ENCODE measurements at places on chromosomes 4 and X.

DNA sequence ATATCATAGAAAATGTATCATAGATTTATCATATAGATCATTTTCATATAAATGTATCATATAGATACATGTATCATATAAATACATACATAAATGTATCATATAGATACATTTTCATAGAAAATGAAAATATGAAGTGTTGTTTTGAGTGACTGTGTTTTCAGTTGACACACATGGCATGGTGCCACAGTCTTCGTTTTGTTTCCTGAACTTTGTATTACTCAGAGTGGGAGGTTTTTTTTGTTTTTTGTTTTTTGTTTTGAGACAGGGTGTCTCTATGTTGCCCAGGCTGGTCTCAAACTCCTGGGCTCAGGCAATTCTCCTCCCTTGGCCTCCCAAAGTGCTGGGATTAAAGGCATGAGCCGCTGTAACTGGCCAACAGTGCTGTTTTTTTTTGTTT is 3.9 kb downstream of the RBM10 start:
- DNase-seq, result no peak

- DNase-seq, result no peak
These were observed 61.2 kb downstream of the FAM53A start for GRCh38 chr4:1622956-1623355.

- DNase-seq, result no peak
These were observed 7.1 kb upstream of the RGS12 start for GRCh38 chr4:3285558-3286334.

DNA sequence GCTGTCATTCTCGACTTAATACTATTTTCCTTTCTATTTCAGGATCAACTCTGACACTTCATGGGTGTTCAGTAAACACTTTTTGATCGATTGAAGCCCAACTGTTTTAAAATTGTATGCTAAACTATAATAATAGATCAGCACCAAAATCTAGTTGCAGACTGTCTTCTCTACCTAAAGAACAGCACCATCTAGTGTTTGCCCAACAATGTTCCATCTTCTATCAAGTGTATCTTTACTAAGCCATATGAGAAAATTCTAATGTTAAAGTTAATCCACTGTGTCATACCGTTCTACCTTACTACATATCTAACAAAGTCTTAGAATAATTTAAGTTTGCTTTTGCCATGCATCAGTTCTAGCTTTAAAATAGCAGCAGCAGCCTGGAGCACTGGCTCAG is 113.0 kb upstream of the PRDX4 start:
- no peak for DNase-seq

DNA sequence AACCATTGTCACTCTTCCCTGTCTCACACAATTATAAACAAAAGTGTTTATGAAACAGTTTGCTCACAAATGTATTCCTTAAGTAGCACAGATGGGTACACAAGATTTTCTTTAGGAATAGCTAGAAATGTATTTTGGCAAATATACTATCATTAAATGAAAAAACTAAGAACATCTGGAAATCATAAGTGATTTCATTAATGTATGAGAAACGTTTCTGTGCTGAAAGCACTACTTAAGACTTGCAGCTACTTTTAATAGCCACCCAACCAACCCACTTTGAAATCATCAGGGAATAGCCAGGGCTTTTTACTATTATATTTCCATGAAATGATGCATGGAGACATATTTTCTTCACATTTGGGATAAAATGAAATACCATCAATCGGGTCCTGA is 62.3 kb upstream of the NAP1L5 start:
- no peak for DNase-seq

- DNase-seq, result no peak
These were observed 4.0 kb upstream of the CDKL2 start for GRCh38 chr4:75634281-75634680.

DNA sequence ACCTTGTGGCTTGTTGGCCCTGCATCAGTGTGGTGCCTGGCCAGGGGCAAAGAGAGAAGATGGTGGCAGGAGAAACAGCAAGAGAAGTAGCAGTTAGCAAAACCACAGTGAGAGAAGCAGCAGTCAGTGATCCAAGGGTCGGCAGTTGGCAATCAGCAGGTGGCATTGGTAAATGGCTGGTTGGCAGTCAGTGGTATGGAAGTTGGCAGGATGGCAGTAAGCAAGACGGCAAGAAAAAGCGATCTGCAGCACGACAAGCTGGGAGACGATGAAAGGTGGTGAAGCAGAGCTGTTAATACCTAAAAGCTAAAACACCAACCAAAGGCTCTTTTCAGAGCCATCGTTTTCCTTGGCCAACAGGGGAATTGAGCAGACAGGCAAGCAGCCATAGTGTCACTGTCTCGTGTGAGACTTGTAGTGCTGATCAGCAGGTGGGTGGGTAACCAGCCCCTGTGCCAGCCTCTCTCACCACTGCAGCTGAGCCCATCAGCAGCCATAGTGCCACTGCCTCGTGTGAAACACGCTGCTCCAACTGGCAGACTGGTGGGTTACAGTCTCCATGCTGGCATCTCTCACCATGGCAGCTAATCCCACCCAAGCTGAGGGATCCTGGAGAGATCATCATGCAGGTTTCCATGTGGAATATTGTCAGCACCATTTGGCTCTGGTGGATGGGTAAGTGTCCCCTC is 2078.4 kb downstream of the PCDH7 start:
- DNase-seq, result no peak

DNA sequence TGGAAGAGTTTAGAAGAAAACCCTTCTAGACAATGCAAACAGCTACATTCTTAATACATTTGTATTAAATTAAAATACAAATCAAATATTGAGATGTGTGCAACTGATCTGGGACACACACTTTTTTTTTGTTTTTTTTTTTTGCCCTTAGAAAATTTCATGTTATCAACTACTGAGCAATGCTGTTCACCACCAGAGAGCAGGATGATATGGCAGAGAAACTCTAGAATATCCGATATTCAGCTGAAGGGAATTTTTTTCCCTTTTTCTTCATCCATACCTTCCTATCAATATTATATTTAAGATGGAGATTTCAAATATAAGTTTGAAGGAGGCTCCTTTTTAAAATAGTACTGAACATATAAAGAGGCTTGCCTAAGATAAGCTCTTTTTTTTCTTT is 1.0 kb downstream of the NDST3 start:
- DNase-seq, result no peak

DNA sequence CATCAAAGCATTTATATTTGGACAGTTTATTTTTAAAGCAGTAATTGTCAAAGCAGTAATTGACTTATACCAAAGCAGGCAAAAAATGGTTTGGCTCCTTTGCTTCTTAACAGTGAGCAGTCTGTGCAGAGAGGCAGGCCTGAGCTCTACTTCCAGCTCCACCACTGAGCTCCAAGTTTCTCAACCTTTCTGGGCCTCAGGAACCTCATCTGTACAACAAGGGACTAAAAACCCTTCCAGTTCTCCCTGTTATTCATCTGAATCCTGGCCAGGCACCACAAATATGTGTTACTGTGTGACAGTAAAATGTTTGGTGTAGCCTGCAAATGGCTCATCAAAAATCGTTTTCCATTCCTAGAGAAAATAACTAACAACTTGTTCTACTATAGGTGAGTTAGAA is 88.7 kb upstream of the TTC29 start:
- DNase-seq, result no peak

DNA sequence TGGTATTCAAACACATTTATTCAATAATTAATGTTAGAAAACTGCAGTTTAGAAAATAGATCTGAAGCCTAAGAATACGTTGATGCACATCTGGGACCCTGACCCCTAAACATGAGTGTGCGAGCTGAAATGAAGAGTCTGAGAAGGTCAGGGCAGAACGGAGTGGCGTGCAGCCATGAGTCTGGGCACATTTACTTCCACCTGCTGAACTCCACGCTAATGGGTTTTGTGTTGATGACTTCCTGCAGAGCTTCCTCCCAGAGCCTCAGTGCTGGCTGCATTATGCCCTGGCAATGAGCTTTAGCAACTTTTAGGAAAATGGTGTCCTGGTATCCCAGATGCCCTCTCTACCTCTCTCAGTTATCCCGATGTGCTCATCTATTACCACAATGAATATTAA is 53.1 kb downstream of the FAM114A1 start:
- DNase-seq, result no peak

DNA sequence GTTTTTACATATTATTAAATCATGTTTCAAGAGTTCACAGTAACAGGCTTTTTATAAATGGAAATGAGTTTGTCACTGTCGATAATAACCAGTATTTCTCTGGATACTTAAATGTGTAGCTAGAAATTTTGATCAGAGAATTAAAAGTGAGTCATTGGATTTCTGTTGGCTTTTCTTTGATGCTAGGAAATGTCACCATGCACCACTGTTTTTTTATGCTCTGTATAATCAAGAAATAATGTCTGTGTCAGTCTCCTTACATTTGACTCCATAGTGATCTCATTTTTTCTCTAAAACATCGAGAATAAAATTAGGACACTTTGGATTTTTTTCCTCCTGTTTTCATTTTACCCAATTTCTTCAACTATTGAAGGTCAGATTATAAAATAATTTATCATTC is 234.2 kb downstream of the RAPGEF2 start:
- DNase-seq, result no peak

GRCh38 chrX:153361781-153362397 is 27.9 kb downstream of the ZNF275 start:
- no peak for DNase-seq

GRCh38 chrX:2159393-2159792 is 341.4 kb downstream of the DHRSX start:
- no peak for DNase-seq

GRCh38 chr4:61605984-61606383 is 405.9 kb downstream of the ADGRL3 start:
- no peak for DNase-seq

GRCh38 chr4:185932491-185932890 is 120.5 kb upstream of the SORBS2 start:
- DNase-seq, result no peak

DNA sequence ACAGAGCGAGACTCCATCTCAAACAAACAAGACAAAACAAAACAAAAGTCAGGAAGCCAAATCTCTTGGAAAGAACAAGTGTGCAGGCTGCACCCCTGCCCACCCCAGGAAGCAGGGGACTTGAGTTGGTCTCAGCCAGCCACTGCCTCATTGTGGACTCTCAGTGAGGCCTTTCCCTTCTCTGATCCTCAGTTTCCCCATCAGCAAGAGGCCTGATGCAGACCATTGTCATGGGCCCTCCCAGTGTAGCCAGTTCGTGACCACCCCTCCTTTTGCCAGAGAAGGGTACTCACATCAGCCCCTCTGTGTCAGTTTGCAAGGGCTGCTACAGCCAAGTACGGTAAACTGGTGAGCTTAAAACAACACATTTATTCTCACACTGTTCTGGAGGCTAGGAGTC is 48.9 kb upstream of the MAMLD1 start:
- no peak for DNase-seq

GRCh38 chr4:93480452-93480851 is 348.1 kb upstream of the ATOH1 start:
- no peak for DNase-seq

DNA sequence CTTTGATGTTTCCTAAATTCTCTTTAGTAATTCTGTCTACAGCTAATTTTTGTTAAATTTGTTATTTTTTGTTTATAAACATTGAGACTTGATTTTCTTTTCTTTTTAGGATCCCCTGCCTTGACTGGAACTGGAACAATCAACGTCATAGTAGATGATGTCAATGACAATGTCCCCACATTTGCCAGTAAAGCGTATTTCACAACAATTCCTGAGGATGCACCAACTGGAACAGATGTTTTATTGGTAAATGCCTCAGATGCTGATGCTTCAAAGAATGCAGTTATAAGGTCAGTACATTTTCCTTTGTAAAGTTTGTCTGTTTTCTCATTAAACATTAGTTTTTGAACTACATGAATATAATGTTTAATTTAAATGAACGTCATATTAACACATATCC is 119.4 kb downstream of the FAT4 start:
- DNase-seq, result no peak

GRCh38 chrX:104522386-104522785 is 43.6 kb upstream of the IL1RAPL2 start:
- no peak for DNase-seq

- DNase-seq, result no peak
These were observed 100.0 kb upstream of the EOLA2 start for GRCh38 chrX:150038315-150038714.

DNA sequence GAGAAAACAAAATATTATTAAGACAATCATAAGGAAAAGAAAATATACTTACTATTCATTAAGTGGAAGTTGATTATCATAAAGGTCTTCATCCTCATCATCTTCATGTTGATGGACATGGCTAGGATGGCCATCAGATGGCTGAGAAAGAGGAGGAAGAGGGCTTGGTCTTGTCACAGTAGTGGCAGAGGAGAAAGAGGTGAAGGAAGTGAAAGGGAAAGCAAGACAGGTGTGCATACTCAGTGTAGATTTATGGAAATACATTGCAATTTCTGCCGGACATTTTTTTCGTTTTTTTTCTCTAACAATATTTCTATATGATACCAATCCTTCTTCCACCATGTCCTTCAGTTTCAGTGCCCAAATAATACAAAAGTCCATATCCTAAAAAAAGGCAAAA is 1409.8 kb downstream of the PCDH7 start:
- no peak for DNase-seq

- DNase-seq, result no peak
These were observed 121.6 kb upstream of the FAT1 start for GRCh38 chr4:186845137-186845842.

DNA sequence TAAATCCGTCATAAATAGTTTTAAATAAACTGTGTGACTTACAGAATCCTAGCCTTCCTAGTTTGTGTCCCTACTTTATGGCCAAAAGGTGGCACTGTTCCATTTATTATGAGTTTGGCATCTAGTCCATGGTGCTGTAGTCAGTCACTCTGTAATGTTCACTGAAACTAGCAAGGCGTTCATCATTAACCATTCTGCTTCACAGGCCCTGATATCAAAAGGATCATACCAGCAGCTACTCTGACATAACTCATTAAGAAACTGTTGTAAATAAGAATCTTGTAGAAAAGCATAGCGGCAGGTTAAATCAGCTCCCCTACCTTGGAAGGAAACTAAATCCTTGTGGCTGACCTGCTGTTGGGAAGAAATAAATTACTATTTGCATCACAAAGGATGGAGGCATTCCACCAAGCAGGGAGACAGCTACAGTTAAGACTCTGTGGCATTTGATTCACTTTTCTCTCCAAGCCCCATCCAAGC is 919.6 kb upstream of the DIAPH2 start:
- no peak for DNase-seq

GRCh38 chrX:1809581-1809980 is 194.7 kb downstream of the ASMT start:
- no peak for DNase-seq

GRCh38 chr4:16123356-16124084 is 39.7 kb upstream of the PROM1 start:
- DNase-seq, result no peak

DNA sequence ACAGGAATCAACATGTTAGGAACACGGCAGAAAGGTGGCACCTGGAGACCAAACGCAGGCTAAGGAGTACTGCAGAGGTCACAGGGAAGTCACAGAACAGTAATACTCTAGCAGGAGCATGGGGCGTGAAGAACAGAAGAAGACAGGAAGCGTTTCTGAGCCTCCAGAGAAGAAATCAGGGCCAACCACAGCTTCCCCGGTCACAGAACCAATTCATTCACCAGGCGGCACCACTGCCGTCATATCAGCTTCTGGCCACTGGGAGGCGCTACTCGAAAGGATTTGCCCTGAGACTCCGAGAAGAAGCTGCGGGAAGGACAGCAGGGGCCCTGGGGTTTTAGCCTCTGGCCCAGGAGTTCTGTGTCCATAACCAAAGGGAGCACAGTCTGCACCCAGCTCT is 78.0 kb upstream of the DRD5 start:
- DNase-seq, result peak; percentile 65

- DNase-seq, result no peak
These were observed 184.7 kb upstream of the FRMPD4 start for GRCh38 chrX:11953615-11954014.

- DNase-seq, result no peak
These were observed 41.1 kb downstream of the AFF2 start for GRCh38 chrX:148541584-148541940.

GRCh38 chr4:77877167-77877566 is 14.5 kb downstream of the MRPL1 start:
- no peak for DNase-seq
